ENCODE measurements at places on chromosomes 7 and 10.

GRCh38 chr10:78205457-78206016 lies 171.9 kb downstream of the RPS24 start:
- H3K4me1 ChIP-seq = peaks cover 6% of the 10 kb centered on the region
- no peaks in the 10 kb centered on the region for H3K36me3 ChIP-seq
- no peak overlapping the region for H3K4me3 ChIP-seq
- DNase-seq = no peak
- no peak overlapping the region for H3K27ac ChIP-seq
- H3K27me3 ChIP-seq = peaks cover 14% of the 10 kb centered on the region

GRCh38 chr10:70289739-70290138 lies 5.9 kb upstream of the NPFFR1 start:
- peaks cover 41% of the 10 kb centered on the region for H3K27me3 ChIP-seq
- DNase-seq = no peak
- H3K27ac ChIP-seq = no peak overlapping the region
- H3K36me3 ChIP-seq = peaks cover 4% of the 10 kb centered on the region
- H3K4me3 ChIP-seq = no peak overlapping the region

- H3K4me3 ChIP-seq = peak overlapping the region; percentile 99
- peaks cover 16% of the 10 kb centered on the region for H3K36me3 ChIP-seq
- H3K27ac ChIP-seq = no peak overlapping the region
- no peaks in the 10 kb centered on the region for H3K27me3 ChIP-seq
- DNase-seq = no peak
Measured at GRCh38 chr7:50305583-50306493, 1.3 kb downstream of the IKZF1 start.

DNA sequence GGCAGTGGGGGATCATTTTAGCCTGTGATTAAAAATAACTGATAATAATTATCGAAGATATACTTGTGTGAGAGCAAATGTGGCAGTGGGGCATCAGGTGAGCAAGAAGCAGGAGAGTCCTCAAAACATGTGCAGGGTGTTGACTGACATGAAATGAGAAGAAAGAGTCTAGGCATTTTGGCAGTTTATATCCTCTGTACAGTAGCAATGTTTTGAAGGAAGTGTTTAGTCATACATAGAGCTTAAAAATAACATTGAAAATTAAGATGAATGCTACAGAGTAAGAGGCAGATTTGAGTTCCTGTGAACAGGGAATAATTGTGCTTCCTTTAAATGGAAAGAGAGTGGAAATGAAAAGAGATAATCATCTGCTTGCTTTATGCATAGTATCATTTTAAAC lies 47.4 kb downstream of the VPS50 start:
- no peaks in the 10 kb centered on the region for H3K27me3 ChIP-seq
- no peak for DNase-seq
- H3K4me3 ChIP-seq = no peak overlapping the region
- peaks cover 4% of the 10 kb centered on the region for H3K4me1 ChIP-seq

- H3K4me1 ChIP-seq = peaks cover 28% of the 10 kb centered on the region
- no peak overlapping the region for H3K4me3 ChIP-seq
- H3K27ac ChIP-seq = no peak overlapping the region
- H3K36me3 ChIP-seq = peaks cover 2% of the 10 kb centered on the region
Measured at GRCh38 chr7:27774717-27775328, 34.9 kb downstream of the TAX1BP1 start.

DNA sequence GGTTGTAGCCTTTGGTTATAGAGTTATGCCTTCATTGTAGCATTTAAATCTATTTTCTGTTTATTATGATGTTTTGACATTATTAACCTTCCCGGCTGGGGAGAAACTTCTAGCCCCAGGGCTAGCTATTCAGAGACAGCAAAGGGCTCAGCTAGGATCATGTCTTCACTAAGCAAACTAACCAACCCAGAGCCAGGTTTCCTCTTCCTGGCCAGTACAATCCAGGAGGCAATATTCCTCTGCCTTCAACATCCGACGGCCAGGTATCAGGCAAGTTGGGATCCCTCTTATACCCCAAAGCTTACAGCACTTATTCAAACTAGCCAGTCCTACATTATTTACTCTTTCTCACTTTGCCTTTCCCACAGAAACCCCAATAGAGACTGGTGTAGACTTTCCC lies 1060.7 kb upstream of the GHITM start:
- no peaks in the 10 kb centered on the region for H3K27me3 ChIP-seq
- H3K27ac ChIP-seq = no peak overlapping the region
- H3K36me3 ChIP-seq = no peaks in the 10 kb centered on the region
- DNase-seq = no peak
- no peaks in the 10 kb centered on the region for H3K4me1 ChIP-seq
- no peak overlapping the region for H3K4me3 ChIP-seq

- no peaks in the 10 kb centered on the region for H3K27me3 ChIP-seq
- H3K4me3 ChIP-seq = no peak overlapping the region
- H3K27ac ChIP-seq = peak overlapping the region; percentile 41
- peaks cover 3% of the 10 kb centered on the region for H3K36me3 ChIP-seq
Measured at GRCh38 chr7:2821842-2822507, 22.1 kb downstream of the GNA12 start.

- no peak for DNase-seq
- no peaks in the 10 kb centered on the region for H3K36me3 ChIP-seq
- H3K27me3 ChIP-seq = no peaks in the 10 kb centered on the region
- no peak overlapping the region for H3K4me3 ChIP-seq
- no peak overlapping the region for H3K27ac ChIP-seq
Measured at GRCh38 chr7:158724658-158725505, 20.3 kb upstream of the NCAPG2 start.

DNA sequence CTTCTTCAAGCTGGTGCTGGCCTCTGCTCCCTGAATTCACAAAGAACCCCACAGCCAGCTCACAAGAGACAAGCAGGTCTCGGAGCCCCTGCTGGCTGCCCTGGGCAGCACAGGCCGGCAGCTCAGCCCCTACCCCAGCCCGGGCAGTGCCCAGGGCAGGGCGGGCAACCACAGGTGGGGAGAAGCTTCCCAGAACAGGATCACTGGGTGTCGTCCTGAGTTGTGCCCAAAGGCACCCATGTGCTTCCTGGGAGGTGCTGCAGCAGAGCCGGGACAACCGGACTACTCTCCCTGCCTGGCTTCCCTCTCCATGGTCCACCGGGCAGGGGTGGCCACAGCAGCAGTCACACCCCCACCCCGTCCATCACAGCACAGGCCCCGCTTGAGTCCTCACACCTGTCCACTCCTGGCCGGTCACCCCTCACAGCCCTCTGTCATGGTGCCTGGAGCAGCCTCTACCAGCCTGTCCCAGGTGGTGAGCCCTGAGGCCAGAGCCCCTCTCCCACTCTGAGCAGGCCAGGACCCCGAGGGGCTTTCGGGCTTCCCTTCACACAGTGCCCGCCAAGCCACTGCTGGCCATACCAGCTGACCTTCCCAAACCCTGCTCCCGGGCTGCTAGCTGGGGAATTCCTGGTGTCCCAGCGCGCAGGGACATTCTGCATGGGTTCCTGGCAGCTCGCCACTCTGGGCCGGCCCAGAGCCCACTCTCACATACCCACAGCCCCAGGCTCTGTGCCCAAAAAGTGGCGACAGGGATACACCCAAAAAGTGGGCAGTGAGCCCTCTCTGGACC lies 3.1 kb downstream of the RASGEF1A start:
- DNase-seq = no peak
- peaks cover 17% of the 10 kb centered on the region for H3K4me1 ChIP-seq
- H3K27me3 ChIP-seq = peaks cover 9% of the 10 kb centered on the region
- H3K4me3 ChIP-seq = no peak overlapping the region

DNA sequence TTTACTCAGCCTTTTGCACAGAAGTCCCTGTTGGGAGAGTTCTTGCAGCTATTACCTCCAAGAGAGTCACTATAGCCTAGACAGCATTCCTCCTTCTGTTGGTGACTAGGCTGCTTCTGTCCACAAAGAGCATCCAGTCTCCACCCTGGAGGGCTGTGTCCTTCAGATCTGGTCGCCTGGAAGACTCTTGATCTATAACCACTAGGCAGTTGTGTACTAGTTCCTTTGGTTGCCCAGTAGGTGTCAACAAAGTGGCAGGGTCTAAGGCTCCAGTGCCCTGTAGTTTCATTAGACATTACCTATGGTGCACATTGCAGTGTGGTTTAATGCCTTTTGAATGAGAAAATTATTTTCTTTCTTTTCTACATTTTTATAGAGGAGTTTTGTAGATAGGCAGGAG lies 11.3 kb upstream of the AKR1C2 start:
- H3K36me3 ChIP-seq = no peaks in the 10 kb centered on the region
- peaks cover 13% of the 10 kb centered on the region for H3K27me3 ChIP-seq

DNA sequence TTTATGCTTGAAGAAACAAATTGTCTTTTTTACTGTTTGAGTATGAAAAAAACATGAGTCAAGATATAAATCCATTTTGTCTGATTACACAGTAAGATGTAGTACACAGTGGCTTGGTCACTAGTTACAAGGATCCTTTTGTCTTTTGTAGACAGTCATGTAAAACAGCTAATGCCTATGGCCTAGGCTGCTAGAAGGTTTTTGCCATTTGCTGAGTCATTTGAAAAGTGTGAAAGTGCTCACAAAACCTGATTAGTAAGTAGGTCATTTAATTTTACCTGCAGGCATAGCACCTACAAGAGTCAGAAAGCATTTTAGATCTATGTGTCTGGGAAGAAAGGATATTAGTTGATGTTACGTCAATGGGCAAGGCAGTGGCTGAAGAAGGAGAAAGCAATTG lies 819.4 kb downstream of the MAGI2 start:
- no peaks in the 10 kb centered on the region for H3K4me1 ChIP-seq
- H3K27me3 ChIP-seq = no peaks in the 10 kb centered on the region
- no peak for DNase-seq
- H3K27ac ChIP-seq = no peak overlapping the region
- no peaks in the 10 kb centered on the region for H3K36me3 ChIP-seq
- H3K4me3 ChIP-seq = no peak overlapping the region

- DNase-seq = no peak
- H3K27me3 ChIP-seq = no peaks in the 10 kb centered on the region
- H3K4me3 ChIP-seq = no peak overlapping the region
- H3K36me3 ChIP-seq = no peaks in the 10 kb centered on the region
- H3K27ac ChIP-seq = no peak overlapping the region
Measured at GRCh38 chr7:135898226-135898625, 78.9 kb downstream of the MTPN start.

GRCh38 chr7:28957064-28957750 lies 923 bp downstream of the TRIL start:
- peaks cover 80% of the 10 kb centered on the region for H3K27me3 ChIP-seq
- peaks cover 4% of the 10 kb centered on the region for H3K36me3 ChIP-seq
- peaks cover 5% of the 10 kb centered on the region for H3K4me1 ChIP-seq
- no peak for DNase-seq
- H3K27ac ChIP-seq = no peak overlapping the region
- H3K4me3 ChIP-seq = no peak overlapping the region

DNA sequence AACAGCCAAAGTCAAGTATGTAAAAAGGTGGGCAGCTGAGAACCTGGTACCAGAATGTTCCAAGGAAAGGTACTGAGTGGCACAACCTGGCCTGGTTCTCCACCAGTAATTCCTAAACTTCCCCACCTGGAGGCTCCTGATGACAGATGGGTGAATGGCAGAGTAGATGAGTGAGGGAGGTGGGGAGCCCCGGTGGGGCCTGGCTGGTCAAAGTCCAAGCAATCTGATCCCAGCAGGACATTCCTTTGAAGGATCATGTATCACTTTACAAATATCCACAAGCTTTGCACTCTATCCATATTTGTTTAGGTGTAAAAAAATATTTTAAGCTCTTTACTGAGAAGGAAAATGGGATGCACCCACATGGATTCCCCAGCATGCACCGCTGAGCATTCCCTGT lies 250.2 kb downstream of the DPP6 start:
- H3K27me3 ChIP-seq = peaks cover 9% of the 10 kb centered on the region
- no peaks in the 10 kb centered on the region for H3K36me3 ChIP-seq
- no peak overlapping the region for H3K4me3 ChIP-seq
- H3K27ac ChIP-seq = no peak overlapping the region
- H3K4me1 ChIP-seq = no peaks in the 10 kb centered on the region
- no peak for DNase-seq

GRCh38 chr7:48004638-48005037 lies 24.3 kb downstream of the SUN3 start:
- H3K27ac ChIP-seq = no peak overlapping the region
- H3K4me3 ChIP-seq = no peak overlapping the region
- DNase-seq = no peak

DNA sequence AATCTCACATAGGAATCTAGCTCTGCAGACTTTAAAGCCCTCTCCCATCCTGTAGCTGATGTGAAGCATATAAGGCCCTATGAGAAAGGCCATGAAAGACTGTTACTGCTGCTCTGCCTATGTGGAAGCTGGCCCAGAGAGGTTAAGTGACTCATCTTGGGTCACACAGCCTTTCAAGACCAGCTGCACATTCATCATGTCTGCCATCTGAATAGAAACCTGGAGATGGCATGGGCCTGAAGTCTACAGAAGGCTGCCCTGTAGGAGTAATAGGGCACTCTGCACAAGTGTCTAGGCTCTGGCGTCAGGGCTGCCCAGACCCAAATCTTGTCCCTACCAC lies 59.4 kb upstream of the COL13A1 start:
- H3K36me3 ChIP-seq = no peaks in the 10 kb centered on the region
- no peak for DNase-seq
- no peak overlapping the region for H3K27ac ChIP-seq

DNA sequence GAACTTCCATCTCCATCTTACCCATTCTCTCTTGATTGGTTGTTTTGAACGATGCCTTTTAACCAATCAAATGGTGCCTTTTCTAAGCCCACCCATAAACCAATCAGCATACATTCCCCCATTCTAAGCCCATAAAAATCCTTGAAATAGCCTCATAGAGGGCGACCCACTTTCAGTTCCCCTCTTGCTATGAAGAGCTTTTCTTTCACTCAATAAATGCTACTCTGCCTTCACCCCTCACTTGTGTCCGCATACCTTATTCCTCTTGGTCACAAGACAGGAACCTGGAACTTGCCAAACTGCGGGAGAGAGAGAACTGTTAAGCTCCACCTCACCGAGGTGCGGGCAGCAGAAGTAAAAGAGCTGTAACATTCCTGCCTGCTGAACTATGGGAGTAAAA lies 1602.0 kb upstream of the LRRTM3 start:
- no peaks in the 10 kb centered on the region for H3K4me1 ChIP-seq
- no peak for DNase-seq
- no peak overlapping the region for H3K27ac ChIP-seq
- H3K36me3 ChIP-seq = no peaks in the 10 kb centered on the region
- H3K27me3 ChIP-seq = no peaks in the 10 kb centered on the region

- no peak for DNase-seq
- H3K27ac ChIP-seq = no peak overlapping the region
- H3K36me3 ChIP-seq = no peaks in the 10 kb centered on the region
- no peak overlapping the region for H3K4me3 ChIP-seq
- H3K27me3 ChIP-seq = peaks cover 11% of the 10 kb centered on the region
Measured at GRCh38 chr7:981793-982510, 1.0 kb upstream of the CYP2W1 start.

- no peaks in the 10 kb centered on the region for H3K4me1 ChIP-seq
- no peak overlapping the region for H3K27ac ChIP-seq
- DNase-seq = no peak
- H3K27me3 ChIP-seq = no peaks in the 10 kb centered on the region
- no peaks in the 10 kb centered on the region for H3K36me3 ChIP-seq
Measured at GRCh38 chr10:37220866-37221265, 95.5 kb downstream of the ANKRD30A start.

Data from T-helper 17 cell (primary cell).